ENCODE measurements at places on chromosomes 4 and X.

DNA sequence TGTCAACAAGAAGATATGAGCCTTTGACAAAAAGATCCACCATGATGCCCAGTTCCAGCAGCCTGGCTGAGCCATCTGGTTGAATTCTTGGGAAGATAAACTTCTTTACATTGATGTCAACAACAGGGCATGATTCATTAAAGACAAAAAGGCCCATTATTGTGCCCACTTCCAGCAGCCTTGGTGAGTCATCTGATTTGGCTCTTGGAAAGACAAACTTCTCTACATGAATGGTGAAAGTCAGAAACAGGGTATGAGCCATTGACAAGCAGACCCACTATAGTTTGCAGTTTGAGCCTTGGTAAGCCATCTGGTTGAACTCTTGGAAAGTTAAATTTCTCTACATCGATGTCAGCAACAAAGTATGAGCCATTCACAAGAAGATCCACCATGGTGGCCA, 4.1 kb upstream of the CSF2RA start:
- DNase-seq = no peak

DNA sequence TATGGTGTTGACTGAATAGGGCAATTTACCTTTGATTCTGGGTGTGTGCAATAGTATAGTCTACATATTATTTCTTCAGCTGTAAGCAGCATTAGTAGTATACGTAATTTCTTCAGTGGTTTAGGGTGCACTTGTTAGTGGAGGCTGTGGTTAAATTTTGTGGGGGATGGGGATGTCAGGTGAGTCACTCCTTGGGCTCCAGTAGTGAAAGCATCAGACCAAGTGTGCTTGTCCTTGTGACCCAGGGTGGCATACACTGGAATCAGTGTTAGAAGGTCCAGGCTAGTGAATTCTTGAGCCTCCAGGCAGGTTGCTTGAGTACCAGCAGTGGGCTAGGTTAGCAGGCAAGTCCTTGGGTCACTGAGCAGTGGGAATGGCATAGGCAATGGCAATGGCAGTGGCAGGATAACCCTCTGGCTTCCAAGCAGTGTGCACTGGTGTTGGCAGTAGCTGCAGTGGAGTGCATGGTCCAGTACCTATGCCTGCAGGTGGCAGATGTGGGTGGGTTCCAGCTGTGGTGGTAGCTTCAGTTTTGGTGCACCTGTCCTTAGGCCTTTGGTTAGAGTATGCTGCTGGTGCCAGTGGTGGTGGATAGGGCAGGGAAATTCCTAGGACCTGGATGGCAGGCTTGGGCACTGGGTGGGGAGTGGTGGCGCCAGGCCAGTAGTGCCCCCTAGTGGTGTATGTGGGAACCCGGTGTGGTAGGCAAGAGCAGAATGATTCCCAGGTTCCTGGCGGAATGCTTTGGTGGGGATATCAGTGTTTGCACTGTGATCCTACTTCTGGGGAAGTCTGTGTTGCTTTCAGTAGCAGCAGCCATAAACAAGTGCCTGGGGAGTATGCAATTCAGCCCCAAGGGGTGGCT, 531.0 kb downstream of the SMARCA1 start:
- DNase-seq = no peak

GRCh38 chrX:39011454-39012221, 210.4 kb downstream of the MID1IP1 start:
- no peak for DNase-seq

- no peak for DNase-seq
Measured at GRCh38 chr4:35942092-35942491, 302.2 kb downstream of the ARAP2 start.

- no peak for DNase-seq
Measured at GRCh38 chr4:118921786-118922185, 33.1 kb downstream of the SYNPO2 start.

- peak; percentile 4 for DNase-seq
Measured at GRCh38 chrX:153771415-153772315, 7.6 kb downstream of the PLXNB3 start.

GRCh38 chrX:9885150-9885549, 82.0 kb upstream of the CLDN34 start:
- peak; percentile 54 for DNase-seq

GRCh38 chrX:20112022-20112774, 4.5 kb downstream of the MAP7D2 start:
- no peak for DNase-seq

- DNase-seq = no peak
Measured at GRCh38 chrX:138928737-138929459, 217.4 kb upstream of the FGF13 start.

DNA sequence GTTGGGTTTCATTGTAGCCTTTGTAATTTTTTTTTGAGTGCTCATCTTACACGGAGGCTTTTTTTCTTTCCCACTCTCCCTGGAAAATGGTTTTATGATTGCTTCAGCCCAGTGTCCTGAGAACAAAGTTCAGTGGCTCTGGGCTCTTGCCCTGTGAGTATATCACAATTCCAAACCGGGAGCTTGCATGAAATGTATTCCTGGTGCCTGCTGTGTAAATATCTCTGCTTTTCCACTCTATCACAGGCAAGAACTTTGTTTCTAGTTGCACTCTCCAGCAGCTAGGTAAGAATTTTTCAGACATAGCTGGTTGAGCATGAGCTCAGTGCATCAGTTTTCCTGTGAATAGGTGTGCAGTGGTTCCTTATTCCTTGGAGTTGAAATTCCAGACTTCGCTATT, 60.8 kb downstream of the SUPT20HL2 start:
- DNase-seq = no peak

GRCh38 chr4:10552591-10553280, 95.5 kb upstream of the ZNF518B start:
- DNase-seq = no peak

- DNase-seq = no peak
Measured at GRCh38 chrX:123093792-123094191, 90.3 kb upstream of the GRIA3 start.

GRCh38 chrX:128623361-128623760, 571.2 kb upstream of the ACTRT1 start:
- DNase-seq = no peak

- DNase-seq = no peak
Measured at GRCh38 chrX:153773218-153773611, 7.6 kb upstream of the SRPK3 start.

DNA sequence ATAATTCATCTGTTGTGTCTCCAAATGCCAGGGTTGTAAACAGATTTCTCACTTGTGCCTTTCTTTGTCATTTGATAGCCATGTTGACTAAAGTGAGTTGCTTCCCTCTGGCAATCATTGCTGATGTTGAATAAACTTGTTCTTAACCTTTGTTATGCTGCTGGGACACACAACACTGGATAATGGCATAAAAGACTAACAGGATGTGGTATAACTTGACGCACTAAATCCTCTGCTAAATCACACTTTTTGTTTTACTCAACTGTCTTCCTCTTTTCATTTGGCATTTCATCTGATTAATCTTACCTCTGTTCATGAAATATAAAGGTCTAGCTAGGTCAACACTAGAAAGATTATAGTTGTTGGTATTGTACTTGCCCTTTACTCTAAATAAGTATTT, 17.6 kb upstream of the CXCL5 start:
- DNase-seq = no peak

GRCh38 chr4:177308847-177309521, 690 bp upstream of the NEIL3 start:
- DNase-seq = no peak

DNA sequence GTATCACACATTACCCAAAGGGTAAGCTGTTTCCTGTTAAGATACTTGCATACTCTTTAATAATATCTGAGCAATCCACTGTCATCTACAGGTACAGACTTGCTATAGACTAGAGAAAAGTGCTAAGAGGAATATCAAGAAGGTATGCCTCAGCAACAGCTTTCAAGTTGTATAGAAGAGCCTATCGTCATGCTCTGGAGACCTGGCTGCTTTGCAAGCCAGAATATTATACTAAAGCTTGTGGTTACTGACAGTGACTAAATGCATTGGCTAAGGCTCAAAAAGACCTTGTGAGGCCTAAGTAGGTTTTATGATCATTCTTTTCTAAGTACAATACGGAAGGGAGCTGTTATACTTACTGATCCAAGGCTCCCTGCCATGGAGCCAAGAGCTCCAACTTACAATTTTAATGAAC, 11.3 kb downstream of the LAMP2 start:
- DNase-seq = peak; percentile 12

GRCh38 chr4:22312113-22312512, 203.8 kb downstream of the ADGRA3 start:
- DNase-seq = no peak

DNA sequence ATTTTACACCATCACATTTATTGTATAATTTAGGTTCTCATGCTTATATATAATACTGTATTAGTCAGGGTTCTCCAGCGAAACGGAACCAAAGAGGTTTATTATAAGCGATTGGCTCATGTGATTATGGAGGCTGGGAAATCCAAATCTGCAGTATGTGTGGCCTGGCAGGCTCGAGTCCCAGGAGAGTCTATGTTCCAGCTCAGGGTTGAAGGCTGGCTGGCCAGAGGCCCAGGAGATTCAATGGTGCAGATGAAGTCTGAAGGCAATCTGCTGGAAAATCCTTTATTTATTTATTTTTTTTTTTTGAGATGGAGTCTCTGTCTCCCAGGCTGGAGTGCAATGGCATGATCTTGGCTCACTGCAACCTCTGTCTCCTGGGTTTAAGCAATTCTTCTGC, 63.0 kb upstream of the WDFY3 start:
- DNase-seq = no peak

- no peak for DNase-seq
Measured at GRCh38 chr4:40180356-40180755, 16.5 kb upstream of the RHOH start.

DNA sequence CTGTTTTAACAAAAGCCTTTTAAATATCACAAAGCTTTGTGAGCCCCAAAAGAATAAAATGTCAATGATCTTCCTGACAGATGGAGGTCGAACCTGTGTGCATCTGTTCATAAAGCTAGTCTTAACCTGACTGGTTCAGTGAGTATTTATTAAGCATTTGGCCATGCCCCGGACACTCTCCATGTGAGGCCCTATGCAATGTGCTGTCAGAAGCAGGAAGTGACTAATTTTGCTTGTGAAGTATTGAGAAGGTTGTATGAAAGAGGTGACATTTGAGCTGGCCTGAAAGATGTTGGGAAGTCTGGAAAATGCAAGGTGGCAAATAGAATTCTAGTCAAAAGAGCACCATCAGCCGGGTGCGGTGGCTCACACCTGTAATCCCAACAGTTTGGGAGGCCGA, 171.4 kb downstream of the MSL3 start:
- no peak for DNase-seq

DNA sequence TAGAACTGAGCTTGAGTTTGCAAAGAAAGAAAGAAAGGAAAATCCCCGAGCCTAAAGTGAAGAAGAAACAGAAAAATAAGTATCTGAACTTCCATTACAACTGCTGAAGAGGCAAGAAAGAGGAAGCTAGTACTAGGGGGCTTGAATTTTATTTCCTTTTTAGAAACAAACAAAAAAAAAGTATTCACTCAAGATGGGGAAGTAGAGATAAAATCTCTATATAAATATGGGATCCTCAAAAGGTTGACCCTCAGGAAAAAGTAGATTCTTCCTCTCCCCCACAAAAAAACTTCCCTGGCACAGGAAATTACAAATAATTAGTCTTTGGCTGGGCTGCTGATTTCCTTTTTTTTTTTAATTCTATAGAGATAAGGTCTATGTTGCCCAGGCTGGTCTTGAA, 16.0 kb downstream of the LRBA start:
- no peak for DNase-seq

DNA sequence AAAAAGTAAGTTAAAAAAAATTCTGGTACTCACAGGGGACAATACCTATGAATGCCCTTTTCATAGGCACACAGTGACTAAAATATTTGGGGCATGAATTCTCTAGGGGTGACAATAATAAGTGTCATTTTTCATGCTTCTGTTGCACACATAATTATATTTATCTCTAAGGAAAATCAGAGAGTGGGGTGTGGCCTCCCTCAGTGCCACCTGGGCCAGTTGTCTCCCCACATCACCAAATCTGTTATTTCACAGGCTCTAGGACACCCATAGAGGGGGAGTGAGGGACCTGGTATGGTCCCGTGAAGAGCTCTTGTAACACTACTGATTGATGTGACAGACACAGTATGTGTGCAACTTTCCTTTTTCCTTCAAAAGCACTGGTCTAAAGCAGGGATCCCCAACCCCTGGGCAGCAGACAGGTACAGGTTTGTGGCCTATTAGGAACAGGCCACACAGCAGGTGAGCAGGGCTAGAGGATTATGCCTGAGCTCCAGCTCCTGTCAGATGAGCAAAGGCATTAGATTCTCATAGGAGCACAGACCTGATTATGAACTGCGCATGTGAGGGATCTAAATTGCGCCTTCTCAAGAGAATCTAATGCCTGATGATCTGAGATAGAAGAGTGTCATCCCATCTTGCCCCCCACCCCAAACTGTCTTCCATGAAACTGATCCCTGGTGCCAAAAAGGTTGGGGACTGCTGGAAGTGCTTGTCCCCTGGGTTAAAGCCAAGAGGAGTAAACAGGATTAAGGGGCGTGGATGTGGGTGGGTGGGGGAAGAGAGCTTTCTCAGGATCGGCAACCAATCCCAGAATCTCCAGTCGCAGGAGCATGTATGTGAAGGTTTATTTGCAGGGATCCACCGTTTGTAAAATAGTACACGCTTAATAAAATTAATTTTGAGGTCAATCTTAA, 856 bp downstream of the SLC9B1 start:
- DNase-seq = no peak

GRCh38 chr4:152117520-152117919, 356.7 kb upstream of the GATB start:
- no peak for DNase-seq

GRCh38 chr4:3177905-3178304, 71.1 kb upstream of the MSANTD1 start:
- DNase-seq = no peak

GRCh38 chr4:137070614-137071013, 461.7 kb downstream of the PCDH18 start:
- DNase-seq = no peak

GRCh38 chr4:12548678-12549077, 935.5 kb downstream of the RAB28 start:
- no peak for DNase-seq

DNA sequence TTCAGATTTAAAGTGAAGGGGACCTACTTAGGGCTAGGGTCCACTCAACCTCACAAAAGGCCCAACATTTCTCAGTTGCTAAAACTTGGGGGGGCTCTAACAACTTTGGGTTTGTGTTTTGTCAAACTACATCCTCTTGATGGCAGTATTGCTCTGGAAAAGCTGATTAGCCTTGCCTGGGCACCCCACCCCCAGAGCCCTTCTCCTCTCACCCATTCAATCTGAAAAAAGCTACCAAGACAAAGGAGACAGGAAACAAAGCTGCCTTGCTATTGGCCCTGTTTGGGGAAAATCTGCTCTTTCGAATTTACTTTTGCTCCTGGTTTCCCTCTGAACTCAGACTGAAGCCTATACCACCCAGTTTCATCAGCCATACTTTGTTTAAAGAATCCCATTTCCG, 195.2 kb upstream of the STK26 start:
- DNase-seq = peak; percentile 33

- no peak for DNase-seq
Measured at GRCh38 chr4:15657366-15657765, 2.2 kb upstream of the FBXL5 start.

DNA sequence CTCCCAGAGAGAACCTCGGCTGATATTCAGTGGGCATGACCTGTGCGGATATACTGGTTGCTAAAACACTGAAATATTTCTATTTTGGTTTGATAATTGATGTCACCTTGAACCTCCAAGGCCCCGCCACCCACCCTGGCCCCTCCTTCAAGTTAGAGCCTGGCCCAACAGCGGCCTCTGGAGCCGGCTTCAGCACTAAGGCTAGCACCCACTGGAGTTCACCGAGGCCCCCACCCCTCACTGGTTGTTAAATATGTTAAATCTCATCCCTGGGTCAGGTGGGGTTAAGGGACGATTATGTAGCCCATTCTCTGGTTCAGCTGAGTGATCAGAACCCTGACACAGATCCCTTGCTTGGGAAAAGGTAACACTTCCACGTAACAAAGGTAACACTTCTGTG, 24.3 kb downstream of the SEL1L3 start:
- no peak for DNase-seq
